ENCODE measurements at places on chromosomes 13 and 19.

GRCh38 chr13:66915596-66916185 is 314.4 kb downstream of the PCDH9 start:
- DNase-seq, result no peak

DNA sequence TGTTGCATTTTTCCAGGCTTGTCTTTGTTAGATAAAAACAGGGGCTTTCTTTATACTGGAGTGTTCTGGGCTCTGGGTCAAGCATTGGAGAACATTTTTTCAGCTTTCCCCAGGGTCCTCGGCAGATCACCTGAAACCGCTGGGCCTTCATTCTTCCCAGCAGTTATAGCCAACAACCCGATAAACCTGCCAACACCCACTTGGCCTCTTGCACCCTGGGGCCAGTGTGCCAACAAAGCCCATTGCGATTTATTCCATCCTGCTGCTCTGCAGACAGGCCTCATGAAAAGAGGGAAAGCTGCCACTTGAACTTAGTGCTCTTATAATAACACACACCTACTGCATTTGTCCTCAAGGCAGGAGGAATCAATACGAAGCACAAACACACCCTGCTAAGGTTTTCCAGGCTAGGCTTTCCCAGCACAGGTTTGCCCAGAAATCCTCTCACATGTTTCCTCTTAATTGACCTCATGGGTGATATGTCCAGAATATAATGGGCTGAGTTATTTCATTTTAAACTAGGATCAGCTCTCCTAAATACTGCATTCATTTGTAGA is 669.3 kb downstream of the LIG4 start:
- DNase-seq, result no peak

DNA sequence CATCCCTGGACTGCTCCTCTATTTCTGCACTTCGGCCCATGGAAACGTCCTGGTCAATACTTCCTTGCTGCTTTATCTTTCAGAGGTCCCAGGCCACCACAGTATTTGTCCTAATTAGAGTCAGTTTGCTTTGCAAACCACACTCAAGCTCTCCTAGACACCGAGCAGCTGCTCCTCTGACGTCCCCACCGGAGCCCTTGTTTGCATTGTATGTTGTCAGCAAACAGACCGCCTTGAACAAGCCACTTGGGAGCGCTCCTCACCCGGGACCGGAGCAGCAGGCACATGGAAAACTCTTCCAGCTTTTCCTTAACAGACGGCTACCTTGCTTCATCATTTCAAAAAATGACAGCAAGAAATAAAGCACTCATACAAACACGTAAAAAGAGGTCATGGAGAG is 51.5 kb upstream of the GTF3A start:
- no peak for DNase-seq

DNA sequence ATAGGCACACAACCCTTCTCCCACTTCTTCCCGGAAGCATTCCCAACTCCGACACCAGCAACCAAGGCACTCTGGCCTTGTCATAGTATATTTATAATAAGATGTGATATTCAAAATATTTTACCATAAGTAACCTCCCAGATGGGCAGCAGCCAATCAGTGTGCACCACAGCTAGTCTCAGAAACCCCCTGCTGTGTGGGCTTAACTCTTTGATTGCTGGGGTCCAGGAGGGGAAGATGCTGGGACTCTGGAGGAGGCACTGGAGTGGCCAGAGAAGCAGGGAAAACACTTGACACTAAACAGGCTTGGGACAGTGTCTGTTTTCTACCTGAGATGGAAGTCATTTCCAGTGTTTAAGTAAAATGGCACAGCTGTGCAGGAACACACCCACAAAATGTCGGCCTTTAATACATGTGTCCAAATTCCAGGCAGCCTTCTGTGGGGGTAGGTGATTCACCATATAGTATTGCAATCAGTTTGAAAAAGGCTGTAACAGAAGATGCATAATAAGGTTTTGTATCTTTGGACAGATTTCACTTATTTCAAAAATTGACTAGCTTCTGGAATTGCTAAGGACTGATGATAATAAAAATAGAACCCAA is 100.7 kb downstream of the MBNL2 start:
- DNase-seq, result no peak

- no peak for DNase-seq
Measured at GRCh38 chr13:46896341-46897137, at the start of gene HTR2A. Gene HTR2A, minus strand, starts transcription at chr13:46897053. Its CDS starts 1,147 bp downstream, at chr13:46895906.

All from stimulated activated CD8-positive, alpha-beta memory T cell treated with anti-CD3 and anti-CD28 coated beads, Interleukin-12 subunit alpha, Interleukin-12 subunit beta, amount 100 ng/mL, for 4 hours (primary cell).